NCI-H1930 (cell line): ENCODE measurements at places on chromosomes 16 and 17.
A peak's percentile ranks its signal among the peaks of the same experiment; 100 is the strongest.

DNA sequence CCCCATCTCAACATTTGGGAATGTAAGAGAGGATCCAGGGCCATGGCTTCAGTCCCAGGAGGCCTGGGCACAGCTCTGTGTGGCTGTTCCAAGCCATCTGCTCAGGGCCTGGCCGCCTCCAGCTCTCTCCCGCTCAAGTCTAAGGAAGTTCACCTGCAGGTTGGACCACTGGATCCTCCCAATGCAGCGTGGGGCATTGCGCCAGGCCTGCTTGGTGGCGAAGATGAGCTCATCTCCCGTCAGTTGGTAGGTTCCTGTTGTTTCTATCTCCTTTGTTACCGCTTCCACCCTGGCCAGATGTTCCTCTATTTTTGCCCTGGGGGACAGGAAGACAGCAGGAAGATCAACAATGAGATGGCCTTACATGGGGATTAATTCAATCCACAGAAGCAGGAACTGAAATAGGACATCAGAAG lies 17.5 kb downstream of the NOS2 start:
- no peak for DNase-seq

- DNase-seq: no peak
Observed at GRCh38 chr17:74801896-74802295, 25.8 kb upstream of the NAT9 start.

DNA sequence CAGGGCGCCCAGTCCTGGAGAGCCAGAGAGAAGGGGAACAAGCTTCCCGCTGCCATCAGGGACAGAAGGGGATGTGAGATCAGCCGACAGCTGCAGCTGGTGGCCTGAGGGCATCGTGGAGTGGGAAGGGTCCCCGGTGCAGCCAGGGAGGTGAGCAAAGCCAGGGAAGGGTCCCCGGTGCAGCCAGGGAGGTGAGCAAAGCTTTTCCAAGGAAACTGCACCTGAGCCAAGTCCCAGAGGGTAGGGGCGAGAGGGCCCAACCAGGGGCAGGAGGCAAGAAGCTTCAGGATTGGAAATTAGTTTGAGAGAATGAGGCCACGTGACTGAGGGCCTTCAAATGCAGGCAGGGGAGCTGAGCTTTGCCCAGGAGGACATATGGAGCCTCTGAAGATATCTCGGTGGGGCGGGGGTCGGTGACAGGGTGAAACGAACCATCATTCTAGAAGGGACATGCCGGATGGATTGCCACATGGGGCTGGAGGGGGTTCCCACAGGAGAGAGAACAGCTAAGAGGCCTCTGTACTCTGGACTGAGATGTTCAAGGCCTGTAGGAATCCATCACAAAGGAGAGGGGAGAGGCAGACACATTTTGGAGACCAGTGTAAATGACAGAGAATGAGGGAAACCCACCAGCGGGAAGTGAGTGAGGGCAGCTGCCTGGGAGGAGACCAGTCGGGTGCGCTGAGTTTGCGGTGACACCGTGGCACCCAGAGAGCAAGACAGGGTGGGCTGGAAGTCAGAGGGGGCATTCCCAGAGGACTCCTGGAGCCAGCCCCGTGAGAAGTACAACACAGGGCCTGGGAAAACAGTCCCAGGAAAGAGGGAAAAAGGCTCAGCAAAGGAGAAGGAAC lies 31.4 kb upstream of the RPH3AL start:
- no peak for DNase-seq

DNA sequence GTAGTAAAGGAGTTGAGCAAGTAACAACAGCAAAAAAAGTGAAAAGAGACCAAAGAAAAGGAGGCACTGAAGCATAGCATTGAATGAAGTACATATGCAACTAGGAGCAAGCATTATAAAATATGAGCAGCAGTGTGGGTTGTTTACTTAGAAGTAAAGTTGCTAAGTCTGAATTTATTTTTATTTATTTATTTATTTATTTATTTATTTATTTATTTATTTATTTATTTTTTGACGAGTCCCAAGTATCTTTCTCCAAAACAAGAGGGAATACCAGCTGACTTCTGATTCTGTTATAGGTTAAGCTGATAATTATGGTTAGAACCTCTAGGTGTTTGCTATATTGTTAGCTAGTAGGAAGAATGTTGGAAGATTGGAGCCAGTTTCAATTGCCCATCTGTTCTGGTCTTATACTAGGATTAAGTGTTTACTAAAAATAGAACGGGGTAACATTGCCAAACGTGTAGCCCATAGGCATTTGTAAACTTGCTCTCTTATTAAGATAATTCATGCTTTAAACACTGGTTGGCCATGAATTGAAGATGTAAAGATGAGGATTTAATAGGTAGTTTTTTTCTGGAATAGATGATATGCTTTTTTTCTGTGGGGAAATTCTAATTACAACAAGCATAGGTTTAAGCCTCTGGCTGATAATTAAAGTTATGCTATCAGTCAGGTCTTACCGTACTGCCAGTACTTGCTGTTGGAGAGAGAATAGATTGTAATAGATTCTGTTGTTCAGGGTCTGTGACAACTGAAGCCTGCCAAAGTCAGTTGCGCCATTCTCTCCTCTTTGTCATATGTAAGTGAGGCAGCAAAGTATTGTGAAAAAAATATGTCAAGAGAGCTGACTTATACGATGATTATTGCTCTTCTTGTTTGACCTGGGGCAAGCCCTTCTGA lies 66.7 kb downstream of the PPM1E start:
- DNase-seq: no peak

- no peak for DNase-seq
Observed at GRCh38 chr16:88617268-88618031, 20.9 kb upstream of the IL17C start.

DNA sequence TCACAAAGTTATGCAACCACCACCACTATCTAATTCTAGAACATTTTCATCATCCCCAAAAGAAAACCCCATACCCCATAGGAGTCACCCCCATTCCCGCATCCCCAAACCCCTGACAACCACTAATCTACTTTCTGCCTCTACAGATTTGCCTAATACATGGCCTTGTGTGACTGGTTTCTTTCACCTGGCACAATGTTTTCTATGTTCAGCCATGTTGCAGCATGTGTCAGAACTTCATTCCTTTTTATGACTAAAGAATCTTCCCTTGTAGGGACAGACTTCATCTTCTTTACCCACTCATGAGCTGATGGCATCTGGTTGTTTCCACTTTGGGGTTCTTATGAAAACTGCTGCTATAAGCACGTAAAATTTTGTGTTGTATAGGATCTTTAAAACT lies 34.6 kb downstream of the CYTH1 start:
- DNase-seq: no peak

DNA sequence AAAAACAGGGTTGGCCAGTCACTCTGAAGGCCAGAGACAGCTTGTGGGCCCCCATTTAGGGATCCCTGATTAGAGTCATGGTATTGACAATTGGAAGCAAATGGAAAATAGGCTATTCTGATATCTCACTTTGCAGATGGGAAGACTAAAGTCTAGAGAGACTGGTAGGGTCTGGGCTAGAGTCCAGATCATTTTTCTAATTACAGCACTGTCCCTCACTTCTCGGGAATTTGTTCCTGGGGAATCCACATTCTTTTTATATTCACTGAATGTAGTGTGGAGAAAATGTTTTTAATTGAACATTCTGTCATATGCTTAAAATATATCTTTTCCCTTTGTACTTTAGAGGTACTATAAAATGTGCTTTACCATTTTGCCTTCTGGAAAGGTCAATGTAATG lies 1.1 kb downstream of the KATNIP start:
- no peak for DNase-seq

DNA sequence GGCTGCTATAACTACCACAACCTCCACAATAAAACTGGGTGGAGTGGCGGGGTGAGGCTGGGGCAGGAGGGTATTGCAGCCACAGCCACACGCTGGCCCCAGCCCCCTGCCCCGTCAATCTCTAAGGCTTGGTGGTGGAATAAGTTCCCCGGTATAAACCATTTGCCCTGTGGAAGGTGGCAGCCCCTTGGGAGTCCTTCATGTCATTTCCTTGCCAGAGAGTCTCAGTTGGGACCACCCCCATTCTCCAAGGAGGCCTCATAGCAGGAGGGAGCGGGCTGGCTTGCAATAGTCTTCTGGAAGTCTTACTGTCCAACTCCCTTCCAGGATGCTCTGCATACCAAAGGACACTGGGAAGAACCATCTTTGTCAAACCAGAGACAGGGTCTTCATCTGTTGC lies 19.4 kb downstream of the CD300A start:
- DNase-seq: no peak

GRCh38 chr17:57943140-57943539 lies 12.1 kb downstream of the CUEDC1 start:
- DNase-seq: no peak

- peak; percentile 69 for DNase-seq
Observed at GRCh38 chr16:71610936-71611871, 14.8 kb upstream of the MARVELD3 start.

- no peak for DNase-seq
Observed at GRCh38 chr17:40168262-40168832, 8.9 kb upstream of the RAPGEFL1 start.

DNA sequence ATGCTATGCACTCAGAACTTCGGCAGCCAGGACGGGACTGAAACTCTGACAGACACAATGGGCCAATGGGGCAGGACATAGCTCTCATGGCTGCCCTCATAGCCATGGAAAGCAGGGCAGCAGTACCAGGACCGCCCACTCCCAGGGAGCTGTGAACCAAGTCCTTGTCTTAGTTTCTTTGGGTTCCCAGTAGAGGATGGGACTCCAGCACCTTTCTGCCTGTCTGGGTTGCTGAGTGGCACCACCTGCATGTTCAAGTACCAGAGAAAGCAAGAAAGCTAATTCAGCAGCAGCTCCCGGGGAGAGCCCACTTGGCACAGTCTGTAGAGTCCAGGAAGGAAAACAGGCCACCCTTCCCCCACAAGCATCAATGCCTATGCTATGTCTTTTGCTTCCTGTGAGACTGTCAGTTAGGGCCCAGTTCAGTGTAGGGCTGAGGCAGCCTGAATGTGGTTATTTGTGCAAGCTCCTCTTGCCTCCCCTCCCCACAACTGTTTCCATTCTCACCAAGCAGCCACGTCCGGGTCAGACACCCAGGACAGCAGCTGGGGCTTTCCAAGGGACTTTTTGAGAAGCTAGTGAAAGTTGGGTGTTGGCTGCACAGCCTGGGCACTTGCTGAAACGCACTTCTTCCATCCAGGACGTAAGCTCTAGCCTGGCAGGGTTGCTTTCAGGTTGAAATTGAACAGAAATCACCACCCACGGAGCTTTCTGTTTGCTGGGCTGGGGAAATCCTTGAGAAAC lies 7.8 kb downstream of the SUPT4H1 start:
- no peak for DNase-seq

- no peak for DNase-seq
Observed at GRCh38 chr17:72967977-72968585, 124.4 kb downstream of the SLC39A11 start.

DNA sequence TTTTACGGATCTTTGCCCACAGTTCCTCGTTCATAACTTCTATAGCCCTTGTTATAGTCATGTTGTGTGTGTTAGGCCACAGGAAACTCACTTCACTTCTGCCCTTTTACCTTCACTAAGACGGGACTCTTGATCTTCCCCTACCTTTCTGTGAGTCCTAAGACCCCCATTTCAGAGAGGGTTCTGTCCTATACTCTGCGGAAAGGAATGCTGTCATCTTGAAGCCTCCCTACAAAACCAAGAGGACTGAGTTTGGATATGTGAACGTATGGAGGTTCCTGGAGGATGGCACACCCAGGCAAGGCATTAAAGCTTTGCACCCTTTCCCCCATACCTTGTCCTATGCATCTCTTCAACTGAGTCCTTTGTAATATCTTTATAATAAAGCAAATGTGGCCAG lies 3.7 kb downstream of the UBB start:
- no peak for DNase-seq

DNA sequence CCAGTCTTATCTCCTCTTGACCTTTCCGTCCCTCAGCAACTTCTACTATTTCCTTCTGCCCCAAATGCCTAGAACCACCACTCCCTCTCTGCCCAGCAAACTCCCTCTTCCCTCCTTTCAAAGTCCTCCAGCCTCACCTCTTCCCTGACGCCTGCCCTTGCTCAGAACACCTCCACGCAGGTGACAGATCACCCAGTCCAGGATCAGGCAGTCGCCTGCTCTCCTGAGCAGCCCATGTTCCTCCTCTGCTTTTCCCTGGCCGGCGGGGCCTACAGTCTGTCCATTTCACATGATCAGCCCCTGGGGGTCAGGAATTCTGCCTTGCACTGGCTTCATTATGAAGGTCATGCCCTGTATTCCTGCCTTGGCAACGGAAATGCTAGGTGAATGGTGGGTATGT lies 422 bp downstream of the CD300LF start:
- DNase-seq: no peak

- no peak for DNase-seq
Observed at GRCh38 chr17:33233811-33234177, 59.3 kb downstream of the ASIC2 start.

GRCh38 chr17:47324224-47325020 lies 667 bp downstream of the EFCAB13 start:
- peak; percentile 45 for DNase-seq

DNA sequence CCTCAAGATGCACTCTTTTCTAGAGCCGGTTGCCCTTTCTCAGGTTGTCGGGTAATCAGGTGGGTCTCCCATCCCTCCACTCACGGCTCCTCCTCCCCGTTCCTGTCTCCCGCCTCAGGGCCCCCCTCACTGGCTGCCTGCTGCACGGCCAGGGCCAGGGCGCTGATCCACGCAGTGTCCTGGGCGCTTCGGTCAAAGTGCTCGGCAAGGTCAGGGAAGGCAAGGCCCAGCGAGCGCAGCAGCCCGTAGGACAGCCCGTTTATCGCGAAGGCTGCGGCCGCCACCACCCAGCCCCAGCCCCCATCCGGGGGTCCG lies 753 bp downstream of the SLC16A11 start:
- no peak for DNase-seq

DNA sequence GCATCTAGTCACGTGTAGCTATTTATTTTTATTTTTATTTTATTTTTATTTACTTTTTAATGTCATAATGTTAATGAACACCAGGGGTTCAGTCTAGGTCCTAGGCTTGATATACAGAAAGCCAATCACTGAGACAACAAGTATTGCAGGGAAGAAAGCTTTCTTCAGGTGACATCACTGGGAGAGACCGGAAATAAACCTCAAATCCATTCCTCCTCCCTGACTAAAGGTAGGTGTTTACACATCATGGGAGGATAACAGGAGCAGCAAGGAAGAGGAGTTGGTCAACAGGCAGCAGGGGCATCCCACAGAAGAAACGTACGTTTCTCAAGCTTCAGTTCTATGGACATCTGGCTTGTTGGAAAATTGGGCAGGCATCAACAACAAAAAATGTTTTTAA lies 9.5 kb upstream of the HEATR3 start:
- no peak for DNase-seq

GRCh38 chr17:81348097-81349055 lies 46.9 kb upstream of the BAHCC1 start:
- DNase-seq: no peak
